Ovary (tissue), 10 donors: ENCODE measurements at places on chromosomes 4 and X. TPM values are rescaled to one million over a fixed set of nuclear protein-coding genes. Genes with fewer than 3 reads are reported as not detected.
A peak's percentile ranks its signal among the peaks of the same experiment; 100 is the strongest.

The XAGE2 gene
- not detected for total RNA-seq

GRCh38 chr4:74181219-74181618, 23.3 kb downstream of the MTHFD2L start:
- no peak overlapping the region for H3K27ac ChIP-seq
- H3K27me3 ChIP-seq: no peaks in the 10 kb centered on the region
- H3K36me3 ChIP-seq: no peaks in the 10 kb centered on the region
- H3K4me3 ChIP-seq: no peak overlapping the region
- H3K4me1 ChIP-seq: no peaks in the 10 kb centered on the region
- no peak for DNase-seq

The GAGE13 gene
- total RNA-seq: not detected

DNA sequence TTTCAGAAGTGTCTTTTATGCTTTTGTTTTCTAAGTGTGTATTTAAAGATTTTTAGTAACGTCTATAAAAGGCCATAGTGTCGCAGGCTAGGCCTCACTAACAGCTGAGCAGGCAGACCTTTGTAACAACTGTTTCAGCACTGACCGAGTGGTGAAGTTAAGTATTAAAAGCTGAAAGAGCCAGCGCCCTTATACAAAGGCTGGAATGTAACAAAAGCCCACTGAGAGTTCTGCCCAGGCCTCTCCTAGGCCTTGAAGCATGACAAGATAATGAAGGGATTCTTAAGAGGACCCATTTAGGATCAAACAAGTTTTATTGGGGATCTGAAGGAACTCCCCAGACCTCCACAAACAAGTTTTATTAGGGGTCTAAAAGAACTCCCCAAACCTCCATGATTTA, 722.5 kb upstream of the PRKX start:
- H3K27ac ChIP-seq: no peak overlapping the region
- H3K36me3 ChIP-seq: no peaks in the 10 kb centered on the region
- no peak overlapping the region for H3K4me3 ChIP-seq
- no peaks in the 10 kb centered on the region for H3K4me1 ChIP-seq
- no peaks in the 10 kb centered on the region for H3K27me3 ChIP-seq

- peak overlapping the region; percentile 73 for H3K4me3 ChIP-seq
- no peaks in the 10 kb centered on the region for H3K27me3 ChIP-seq
- no peaks in the 10 kb centered on the region for H3K36me3 ChIP-seq
- no peaks in the 10 kb centered on the region for H3K4me1 ChIP-seq
These were observed 775 bp upstream of the YIPF6 start for GRCh38 chrX:68498044-68498507.

DNA sequence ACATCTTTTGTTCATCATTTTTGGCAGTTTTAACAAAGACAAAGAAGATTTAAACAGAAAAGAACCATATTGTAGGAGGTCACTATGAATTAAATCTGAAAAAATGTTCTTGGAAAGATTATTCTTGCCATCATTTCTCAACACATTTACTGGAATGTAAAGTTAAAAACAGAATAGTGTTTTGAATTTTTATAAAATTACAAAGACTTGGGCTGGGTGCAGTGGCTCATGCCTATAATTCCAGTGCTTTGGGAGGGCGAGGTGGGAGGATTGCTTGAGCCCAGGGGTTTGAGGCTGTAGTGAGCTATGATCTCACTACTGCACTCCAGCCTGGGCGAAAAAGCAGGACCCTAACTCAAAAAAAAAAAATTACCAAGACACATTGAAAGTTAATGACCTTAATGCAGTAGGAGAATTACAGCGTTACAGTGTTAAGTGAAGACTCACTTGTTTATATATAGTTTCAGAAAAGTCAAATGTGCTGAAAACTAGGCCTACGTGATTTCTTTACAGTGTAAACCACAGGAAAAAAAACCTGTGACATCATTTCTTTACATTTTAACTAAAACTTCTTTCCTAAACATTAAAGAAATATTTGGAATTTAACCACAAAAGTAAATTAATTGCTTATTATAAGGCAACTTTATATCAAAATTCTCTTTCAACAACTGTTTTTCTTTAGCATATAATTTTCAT, 7.9 kb downstream of the FAM13A start:
- H3K4me1 ChIP-seq: peaks cover 3% of the 10 kb centered on the region
- no peak overlapping the region for H3K27ac ChIP-seq
- H3K36me3 ChIP-seq: no peaks in the 10 kb centered on the region
- H3K4me3 ChIP-seq: no peak overlapping the region
- DNase-seq: no peak

GRCh38 chr4:85756938-85757337, 282.0 kb downstream of the ARHGAP24 start:
- no peak overlapping the region for H3K4me3 ChIP-seq
- H3K27ac ChIP-seq: no peak overlapping the region
- no peaks in the 10 kb centered on the region for H3K36me3 ChIP-seq

The GRSF1 gene
- total RNA-seq: 44.3 TPM

The STS gene
- total RNA-seq: 6.2 TPM

DNA sequence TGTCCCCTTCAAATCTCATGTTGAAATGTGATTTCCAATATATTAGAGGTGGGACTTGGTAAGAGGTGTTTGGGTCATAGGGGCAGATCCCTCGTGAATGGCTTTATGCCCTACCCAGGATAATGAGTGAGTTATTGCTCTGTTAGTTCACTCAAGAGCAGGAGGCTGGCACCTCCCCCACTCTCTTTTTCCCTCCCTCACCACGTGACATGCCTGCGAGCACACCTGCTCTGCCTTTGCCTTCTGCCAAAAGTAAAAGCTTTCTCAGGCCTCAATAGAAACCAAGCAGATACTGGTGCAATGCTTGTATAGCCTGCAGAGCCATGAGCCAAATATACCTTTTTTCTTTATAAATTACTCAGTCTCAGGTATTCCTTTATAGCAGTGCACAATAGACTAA, 286.3 kb upstream of the UGT8 start:
- H3K4me1 ChIP-seq: no peaks in the 10 kb centered on the region
- no peak overlapping the region for H3K27ac ChIP-seq
- H3K36me3 ChIP-seq: no peaks in the 10 kb centered on the region
- H3K27me3 ChIP-seq: no peaks in the 10 kb centered on the region
- DNase-seq: no peak
- no peak overlapping the region for H3K4me3 ChIP-seq

- no peaks in the 10 kb centered on the region for H3K27me3 ChIP-seq
- no peak overlapping the region for H3K27ac ChIP-seq
- H3K4me3 ChIP-seq: no peak overlapping the region
- no peaks in the 10 kb centered on the region for H3K4me1 ChIP-seq
- H3K36me3 ChIP-seq: no peaks in the 10 kb centered on the region
These were observed 158.2 kb upstream of the DDIT4L start for GRCh38 chr4:100348473-100348872.

- no peak overlapping the region for H3K4me3 ChIP-seq
- H3K27ac ChIP-seq: no peak overlapping the region
- no peaks in the 10 kb centered on the region for H3K4me1 ChIP-seq
These were observed 19.7 kb downstream of the CLRN2 start for GRCh38 chr4:17534705-17535104.

- no peak overlapping the region for H3K27ac ChIP-seq
- no peaks in the 10 kb centered on the region for H3K4me1 ChIP-seq
- no peaks in the 10 kb centered on the region for H3K36me3 ChIP-seq
- no peaks in the 10 kb centered on the region for H3K27me3 ChIP-seq
- DNase-seq: no peak
- H3K4me3 ChIP-seq: no peak overlapping the region
These were observed 24.2 kb downstream of the ARHGAP6 start for GRCh38 chrX:11641349-11642065.

GRCh38 chrX:155334486-155335336, at the start of gene CLIC2:
CLIC2 (minus strand) TSS chrX:155334614; CDS start chrX:155334427, 187 bp downstream.
- H3K27ac ChIP-seq: peak within 1 kb of the TSS; percentile 52
- no peaks in the 10 kb centered on the region for H3K4me1 ChIP-seq
- DNase-seq: no peak
- H3K4me3 ChIP-seq: peak within 1 kb of the TSS; percentile 31

The DDX53 gene
- not detected for total RNA-seq

- no peaks in the 10 kb centered on the region for H3K36me3 ChIP-seq
- H3K4me1 ChIP-seq: peaks cover 9% of the 10 kb centered on the region
These were observed 65.7 kb downstream of the RBM47 start for GRCh38 chr4:40564004-40564403.

GRCh38 chr4:26326791-26327190, 6.0 kb downstream of the RBPJ start:
- no peak overlapping the region for H3K4me3 ChIP-seq
- no peak overlapping the region for H3K27ac ChIP-seq
- no peaks in the 10 kb centered on the region for H3K27me3 ChIP-seq
- DNase-seq: no peak
- H3K4me1 ChIP-seq: peaks cover 6% of the 10 kb centered on the region
- H3K36me3 ChIP-seq: no peaks in the 10 kb centered on the region

The ZNF732 gene
- total RNA-seq: 0.45 TPM

DNA sequence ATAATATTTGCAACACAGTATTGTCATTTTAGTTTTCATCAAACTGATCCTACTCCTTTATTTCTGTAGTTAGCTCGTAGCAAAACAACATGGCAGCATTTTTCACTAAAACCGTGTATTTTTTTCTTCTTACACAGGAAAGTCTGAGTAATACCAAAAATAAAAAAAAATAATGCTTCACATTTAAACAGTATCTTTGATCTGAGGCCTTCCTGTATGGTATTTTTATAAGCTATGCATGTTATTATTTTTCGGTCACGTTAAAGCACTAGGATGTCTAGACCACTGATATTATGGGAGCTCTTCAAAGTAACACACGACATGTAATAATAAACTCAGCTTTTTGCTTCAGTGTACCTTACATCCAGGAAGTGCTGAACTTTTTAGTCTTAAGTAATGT, 94.1 kb upstream of the SRD5A3 start:
- no peak overlapping the region for H3K27ac ChIP-seq
- H3K4me3 ChIP-seq: no peak overlapping the region
- H3K4me1 ChIP-seq: no peaks in the 10 kb centered on the region
- DNase-seq: no peak
